ENCODE measurements at places on chromosomes 13 and 19.

DNA sequence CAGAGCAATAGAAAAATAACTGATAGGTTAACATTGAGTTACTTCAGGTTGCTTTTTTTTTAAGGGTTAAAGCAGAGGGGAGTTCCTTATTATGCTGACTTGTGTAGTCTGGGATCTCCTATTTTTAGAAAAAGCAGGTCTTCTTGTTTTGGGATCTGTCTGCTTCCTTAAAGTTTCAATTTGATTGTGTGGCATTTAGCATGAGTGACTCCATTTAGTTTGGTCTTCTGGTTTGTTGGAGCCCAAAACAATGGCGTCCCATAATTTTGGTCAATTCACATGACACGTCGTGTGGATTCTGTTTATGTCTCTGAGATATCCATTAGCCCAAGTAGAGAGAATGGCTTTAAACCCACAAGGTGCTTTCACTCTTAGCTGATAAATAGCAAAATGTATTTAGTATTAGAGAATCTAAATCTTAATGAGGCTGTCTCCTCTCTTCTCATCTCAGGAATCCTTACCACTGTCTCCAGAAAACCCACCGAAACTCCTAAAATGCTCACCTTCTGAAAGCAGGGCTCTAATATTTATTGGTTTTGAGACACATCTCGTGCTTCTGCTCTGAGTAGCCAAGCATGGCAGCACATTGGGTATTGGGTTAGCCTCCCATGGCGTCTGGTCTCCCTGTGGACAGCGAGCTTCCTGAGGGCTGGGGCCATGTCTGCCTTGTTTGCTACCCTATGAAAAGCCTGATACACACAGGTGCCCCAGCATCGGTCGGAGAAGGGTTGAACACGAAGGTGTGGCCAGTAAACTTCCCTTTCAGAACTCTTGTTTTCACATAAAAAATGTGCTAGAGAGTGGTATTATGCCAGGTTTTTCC lies 67.2 kb upstream of the GPR183 start:
- no peak for DNase-seq

DNA sequence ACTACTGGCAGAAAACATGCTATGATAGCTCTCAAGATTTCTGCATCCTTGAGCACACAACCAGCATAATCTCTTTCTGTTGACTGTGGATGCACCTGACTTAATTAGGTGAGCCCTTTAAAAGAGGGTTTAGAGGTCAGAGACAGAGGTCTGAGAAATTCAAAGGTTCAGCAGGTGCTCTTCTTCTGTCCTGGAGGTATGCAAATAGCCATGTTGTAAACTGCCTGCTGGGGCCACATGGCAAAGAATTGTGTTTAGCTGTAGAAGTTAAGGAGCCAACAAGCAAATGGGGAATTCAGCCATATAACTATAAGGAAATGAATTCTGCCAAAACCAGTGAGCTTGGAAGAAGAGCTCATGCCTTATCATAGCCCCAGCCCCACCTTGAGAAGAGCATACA lies 11.6 kb upstream of the DCLK1 start:
- DNase-seq, result no peak

GRCh38 chr13:76293346-76293745 lies 592.9 kb downstream of the KCTD12 start:
- DNase-seq, result no peak

DNA sequence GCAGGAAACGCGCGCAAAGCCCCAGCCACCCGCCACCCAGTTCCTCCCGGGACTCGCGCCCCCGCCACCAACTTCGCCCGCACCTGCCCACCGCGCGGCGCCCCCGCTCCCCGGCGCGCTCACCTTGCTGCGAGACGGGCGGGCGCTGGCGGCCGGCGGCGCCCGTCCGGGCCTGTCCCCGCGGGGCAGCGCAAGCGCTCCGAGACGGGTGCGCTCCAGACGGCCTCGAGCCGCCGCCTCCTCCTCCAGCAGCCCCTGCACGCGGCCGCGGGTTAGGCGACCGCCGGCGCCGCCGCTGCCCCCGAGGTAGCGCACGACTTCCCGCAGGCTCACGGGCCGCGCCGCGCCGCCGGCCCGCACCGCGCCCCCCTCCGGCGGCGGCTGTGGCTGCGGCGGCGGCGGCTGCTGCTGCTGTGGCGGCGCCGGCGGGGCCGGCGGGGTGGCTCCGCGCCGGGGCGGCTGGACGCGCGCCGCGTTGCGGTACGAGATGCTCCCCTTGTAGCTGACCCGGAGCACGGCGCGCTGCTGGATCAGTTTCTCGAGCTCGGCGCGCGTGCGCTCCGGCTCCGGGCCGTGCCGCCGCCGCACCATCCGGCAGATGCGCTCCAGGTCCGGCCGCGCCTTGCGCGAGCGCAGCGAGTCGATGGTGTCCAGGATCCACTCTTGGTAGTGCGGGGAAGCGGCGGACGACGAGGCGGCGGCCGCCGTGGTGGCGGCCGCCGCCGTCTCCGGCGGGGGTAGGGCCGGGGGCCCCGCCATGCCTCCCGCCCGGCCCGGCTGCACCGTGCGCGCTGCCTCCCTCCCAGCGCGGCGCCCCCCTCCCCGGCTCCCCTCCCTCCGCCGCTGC lies 666 bp downstream of the SAMD1 start:
- DNase-seq, result no peak

GRCh38 chr13:75079226-75079625 lies 402.7 kb downstream of the TBC1D4 start:
- DNase-seq, result no peak

DNA sequence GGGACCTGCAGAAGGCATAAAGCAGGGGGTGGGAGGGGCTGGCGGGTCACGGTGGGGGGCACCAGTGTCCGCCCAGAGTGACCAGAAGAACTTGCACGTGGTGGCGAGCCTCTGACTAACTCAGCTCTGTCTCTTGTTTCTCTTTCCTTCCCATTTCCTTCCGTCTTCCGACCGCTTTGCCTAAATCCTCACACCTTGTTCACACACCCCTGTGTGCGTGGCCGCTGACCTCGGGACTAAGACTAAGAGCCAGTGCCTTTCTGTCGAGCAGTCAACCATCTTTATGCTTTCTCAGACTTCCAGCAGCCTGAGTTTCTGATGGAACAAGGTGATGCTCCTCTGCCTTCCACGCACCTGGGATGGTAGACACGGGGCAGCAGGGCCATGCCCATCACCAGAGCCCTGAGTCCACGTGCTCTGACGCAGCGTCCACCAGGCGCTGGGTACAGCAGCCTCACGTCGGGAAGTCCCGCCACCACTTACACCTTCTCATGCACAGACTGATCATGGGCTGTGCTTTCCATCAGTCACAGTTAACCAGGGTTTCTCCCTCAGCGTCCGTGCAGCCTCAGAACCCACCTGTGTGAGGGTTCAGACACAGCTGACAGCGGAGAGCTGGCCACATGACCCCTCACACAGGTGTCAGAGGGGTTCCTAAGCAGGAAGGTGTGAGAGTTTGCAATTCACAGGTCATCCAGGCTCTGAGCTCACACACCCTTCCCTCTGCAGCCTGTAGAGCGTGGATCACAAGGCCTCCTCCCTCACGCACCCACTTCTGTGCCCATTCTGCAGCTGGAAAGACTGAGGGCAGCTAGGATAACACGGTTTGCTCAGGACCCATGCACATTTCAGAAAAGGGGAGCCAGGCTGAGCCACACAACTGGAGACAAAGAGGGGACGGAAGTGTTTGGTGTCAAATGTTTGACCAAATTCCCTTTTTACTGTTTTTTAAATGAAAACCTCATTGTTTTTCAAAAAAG lies 90.7 kb upstream of the MCF2L start:
- DNase-seq, result no peak

Data from COLO829 (cell line).